Activated T-cell treated with anti-CD3 and anti-CD28 coated beads, Interleukin-2, amount 50 U/mL, for 1 hour (primary cell): ENCODE measurements at places on chromosomes 3 and 15.
A peak's percentile ranks its signal among the peaks of the same experiment; 100 is the strongest.

DNA sequence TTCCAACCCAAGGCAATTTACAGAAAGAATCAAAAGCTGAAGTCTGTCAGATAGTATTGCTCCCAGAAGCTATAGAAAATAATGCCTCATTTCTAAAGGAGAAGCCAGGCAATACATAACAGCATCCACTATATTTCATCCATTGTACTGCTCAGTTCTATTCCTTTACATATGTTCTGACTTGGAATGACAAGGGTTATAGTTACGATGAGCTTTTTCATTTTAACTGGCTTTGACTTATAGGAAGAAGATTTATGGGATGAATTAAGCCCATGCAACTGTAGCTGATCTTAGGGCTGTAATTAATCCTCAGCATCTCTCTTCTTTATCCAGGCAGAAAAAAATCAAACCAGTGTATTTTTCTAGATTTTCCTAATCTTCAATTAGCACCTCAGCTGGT, 676.3 kb upstream of the CCDC54 start:
- no peak for DNase-seq

GRCh38 chr3:16059711-16060357, 114.6 kb upstream of the GALNT15 start:
- no peak for DNase-seq

DNA sequence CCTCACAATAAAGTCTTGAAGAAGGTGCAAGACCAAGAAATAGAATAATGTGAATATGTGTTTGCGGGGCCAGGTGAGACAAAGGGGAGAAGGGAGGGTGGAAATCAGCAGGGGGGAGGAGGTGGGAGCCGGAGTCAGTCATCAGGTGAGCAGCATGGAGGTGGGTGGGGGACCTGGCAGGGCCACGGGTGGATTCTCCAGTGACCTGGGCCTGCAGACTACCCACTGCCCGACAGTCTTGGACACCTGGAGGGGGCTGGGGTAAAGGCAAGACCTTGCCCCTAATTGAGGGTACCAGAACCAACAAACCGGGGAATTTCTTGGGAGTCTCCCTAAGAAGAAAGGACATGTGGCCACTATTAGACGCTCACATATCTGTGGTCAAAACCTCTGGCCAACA, 95.8 kb downstream of the CHSY1 start:
- DNase-seq = no peak

- DNase-seq = no peak
Measured at GRCh38 chr3:153740109-153740508, 381.1 kb upstream of the ARHGEF26 start.

DNA sequence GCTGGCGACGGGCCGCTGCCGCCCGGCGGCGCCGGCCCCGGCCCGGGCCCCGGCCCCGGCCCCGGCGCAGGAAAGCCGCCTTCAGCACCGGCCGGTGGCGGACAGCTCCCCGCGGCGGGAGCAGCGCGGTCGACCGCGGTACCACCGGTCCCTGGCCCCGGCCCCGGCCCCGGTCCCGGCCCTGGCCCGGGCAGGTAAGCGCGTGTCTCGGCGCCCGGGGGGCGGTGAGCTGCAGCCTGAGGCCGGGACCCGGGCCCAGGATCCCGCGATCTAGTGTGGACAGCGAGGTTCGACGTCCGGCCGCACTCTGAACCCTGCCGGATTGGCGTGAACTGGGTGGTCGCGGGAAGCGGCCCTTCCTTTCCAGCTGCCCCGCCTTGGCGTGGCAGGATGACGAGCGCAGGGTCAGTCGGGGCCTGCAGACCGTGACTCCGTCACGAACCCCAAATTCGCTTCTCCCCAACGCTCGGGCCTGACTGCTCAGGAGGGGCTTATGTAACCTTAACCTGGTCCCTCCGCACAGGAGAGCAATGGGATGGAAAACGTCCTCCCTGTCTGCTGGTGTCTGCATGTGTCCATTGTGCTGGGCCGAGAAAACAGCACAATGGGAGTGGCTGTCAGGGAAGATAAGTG, 472 bp downstream of the BSN start:
- DNase-seq = peak; percentile 76
